Stimulated activated CD4-positive, alpha-beta T cell treated with anti-CD3 and anti-CD28 coated beads, Interleukin-1b, Interleukin-23, amount 100 ng/mL, for 48 hours (primary cell): ENCODE measurements at places on chromosomes 6 and 20.

GRCh38 chr6:155143578-155144106 is 120.2 kb upstream of the CLDN20 start:
- DNase-seq, result no peak

DNA sequence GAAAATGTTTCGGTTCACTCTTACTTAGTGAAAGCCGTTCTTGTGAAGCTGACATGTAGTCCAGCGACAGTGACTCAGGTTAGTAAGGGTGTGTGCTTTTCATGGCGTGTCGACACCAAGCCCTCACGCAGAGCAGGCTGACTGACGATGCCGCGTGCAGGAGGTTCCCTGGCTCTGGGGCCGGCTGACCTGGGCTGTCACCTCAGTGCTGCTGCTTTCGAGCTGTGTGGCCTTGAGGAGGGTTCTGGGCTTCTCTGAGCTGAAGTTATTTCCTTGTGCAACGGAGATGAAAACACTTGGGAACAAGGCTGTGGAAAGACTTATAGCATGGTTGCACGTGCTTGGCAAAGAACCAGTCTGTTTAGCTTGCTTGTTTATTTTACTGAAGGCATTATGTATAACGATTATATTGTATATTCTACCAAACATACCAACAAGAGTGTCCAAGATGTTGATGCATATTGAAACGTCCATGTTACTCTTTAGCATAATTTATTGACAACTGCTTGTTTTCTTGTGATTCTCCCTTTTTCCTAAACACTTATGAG is 59.2 kb downstream of the PHACTR3 start:
- no peak for DNase-seq

DNA sequence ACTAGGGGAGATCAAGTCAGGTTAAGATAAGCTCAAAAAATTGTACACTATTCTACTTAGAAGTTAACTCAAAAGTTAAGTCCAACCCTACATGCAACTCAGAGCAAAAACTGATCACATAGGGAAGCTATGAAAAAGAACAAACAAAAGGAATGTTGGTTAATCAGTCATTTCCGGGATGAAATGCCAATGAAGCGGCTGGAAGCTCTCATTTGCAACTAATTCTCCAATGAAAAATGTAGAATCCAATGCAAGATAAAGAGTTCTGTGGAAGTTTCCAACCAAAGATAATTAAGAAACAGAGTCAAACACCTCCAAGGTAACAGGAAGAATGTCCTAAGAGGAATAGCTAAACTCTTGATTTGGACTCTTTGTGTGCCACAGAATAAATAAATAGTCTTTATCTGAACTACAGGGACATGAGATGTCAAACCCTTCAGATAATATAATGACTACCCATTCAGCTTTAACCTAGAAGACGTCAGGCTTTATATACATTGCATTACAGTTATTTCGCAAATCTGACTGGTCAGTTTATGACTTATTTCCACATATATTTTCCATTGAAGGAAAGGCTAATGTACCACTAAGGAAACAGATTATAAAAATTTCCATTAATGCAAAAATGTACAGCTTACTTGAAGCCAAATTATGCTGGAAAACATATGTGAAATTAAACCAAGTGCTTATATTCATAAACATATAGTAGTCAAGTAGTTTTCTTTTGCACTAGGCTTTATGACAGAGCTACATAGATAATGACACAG is 48.0 kb upstream of the DST start:
- no peak for DNase-seq

DNA sequence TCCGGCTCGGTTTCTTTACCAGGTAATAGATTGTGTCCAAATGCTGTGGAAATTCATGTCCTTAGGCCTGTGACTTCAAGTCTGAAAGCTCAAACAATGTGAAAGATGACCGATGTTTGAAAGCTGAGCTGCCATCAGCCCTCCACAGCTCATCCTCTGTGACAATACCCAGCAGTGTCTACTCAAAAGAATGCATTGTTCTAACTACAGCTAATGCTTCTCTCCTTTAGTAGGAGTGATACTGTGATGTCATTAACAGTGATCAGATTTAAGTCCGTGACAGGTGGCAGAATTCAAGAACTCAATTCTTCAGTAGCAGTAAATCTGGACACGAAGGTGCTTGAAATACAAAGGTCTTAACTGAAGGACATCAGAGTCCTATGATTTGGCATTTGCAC is 97.3 kb downstream of the RCAN2 start:
- no peak for DNase-seq

DNA sequence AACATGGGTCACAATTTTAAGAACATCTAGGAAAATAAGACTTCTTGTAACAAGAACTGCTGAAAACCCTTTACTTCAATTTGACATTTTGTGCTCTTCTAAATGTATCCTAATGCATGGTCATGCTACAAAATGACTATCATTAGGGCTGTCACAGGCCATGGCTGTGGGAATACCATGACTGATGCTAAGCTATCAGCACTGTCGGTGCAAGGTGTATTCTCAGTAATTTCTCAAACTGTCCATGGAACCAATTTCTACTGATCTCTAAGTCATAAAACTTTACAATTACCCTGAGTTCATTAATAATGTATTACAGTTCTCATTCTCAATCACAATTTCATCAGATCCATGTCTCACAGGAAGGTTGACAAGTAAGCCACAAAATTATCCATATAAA is 625.3 kb downstream of the EYS start:
- no peak for DNase-seq

DNA sequence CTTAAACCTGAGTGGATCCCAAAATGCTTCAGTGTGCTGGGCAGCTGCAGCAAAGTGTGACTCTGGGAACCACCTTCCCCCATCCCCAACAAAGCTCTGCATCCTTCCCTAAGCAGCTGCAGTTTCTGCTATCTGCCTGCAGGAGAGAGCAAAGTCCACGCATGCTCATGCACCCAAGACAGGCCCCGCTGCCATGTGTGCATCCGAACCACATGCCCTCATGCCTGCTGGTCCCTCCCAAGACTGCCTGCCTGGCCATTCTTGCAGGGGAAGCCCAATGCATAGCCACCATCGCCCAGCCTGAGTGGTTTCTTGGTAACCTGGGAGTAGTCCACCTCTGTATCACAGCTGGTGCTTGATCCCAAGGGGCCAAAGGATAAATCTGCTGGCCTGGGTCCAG is 94.3 kb upstream of the OLIG3 start:
- DNase-seq, result no peak

- no peak for DNase-seq
Observed at GRCh38 chr6:9766240-9766915, 648.5 kb downstream of the TFAP2A start.

DNA sequence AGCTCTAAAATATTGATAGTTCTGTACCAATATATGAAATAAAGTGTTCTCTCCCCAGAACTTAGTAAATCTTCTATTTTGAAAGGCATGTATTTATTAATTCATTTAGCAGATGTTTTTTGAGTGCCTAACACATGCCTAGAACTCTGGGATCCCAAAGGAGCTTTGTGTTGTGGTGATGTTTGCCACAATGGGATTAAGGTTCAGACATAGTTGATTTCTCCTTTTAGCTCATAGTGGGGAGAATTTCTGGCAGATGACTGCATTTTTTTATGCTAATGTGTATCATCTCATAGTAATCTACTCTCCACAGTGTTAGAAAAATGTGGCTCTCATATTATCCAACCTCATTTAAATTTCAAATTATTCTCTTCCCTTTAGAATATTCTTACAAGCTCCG is 21.7 kb downstream of the MYB start:
- no peak for DNase-seq

DNA sequence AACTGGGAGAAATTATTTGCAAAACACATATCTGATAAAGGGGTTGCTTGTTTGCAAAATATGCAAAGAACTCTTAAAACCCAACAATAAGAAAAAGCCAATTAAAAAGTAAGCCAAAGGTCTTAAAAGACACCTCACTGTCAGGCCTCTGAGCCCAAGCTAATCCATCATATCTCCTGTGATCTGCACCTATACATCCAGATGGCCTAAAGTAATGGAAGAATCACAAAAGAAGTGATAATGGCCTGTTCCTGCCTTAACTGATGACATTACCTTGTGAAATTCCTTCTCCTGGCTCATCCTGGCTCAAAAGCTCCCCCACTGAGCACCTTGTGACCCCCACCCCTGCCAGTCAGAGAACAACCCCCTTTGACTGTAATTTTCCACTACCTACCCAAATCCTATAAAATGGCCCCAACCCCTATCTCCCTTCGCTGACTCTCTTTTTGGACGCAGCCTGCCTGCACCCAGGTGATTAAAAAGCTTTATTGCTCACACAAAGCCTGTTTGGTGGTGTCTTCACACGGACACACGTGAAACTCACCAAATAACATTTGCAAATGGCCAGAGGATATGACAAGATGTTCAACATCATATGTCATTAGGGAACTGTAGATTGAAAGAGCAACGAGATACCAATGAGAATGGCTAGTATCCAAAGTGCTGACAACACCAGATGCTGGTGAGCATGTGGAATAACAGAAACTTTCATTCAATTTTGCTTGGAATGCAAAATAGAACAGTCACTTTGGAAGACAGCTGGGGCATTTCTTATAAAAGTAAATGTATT is 565.0 kb upstream of the ADGRB3 start:
- DNase-seq, result no peak

- DNase-seq, result no peak
Observed at GRCh38 chr6:163999475-164000125, 585.1 kb downstream of the QKI start.

DNA sequence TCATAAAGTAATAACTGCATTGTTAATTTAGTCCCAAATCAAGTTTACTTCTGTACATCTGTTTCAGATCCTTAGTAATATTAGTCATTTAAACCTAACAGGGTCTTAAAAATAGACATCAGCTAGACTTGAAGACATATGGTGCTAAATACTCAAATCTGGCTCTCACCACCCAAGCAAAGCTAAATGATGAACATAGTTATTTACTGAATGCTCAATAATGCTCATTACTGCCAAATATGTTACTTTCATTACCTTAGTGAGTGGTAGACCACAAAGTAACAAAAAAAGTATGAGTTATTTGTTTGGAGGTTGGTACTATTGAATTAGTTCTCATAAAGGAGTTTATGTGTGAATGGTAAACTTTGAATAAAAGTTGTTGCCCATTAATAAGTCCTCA is 502.1 kb downstream of the PKHD1 start:
- DNase-seq, result no peak

DNA sequence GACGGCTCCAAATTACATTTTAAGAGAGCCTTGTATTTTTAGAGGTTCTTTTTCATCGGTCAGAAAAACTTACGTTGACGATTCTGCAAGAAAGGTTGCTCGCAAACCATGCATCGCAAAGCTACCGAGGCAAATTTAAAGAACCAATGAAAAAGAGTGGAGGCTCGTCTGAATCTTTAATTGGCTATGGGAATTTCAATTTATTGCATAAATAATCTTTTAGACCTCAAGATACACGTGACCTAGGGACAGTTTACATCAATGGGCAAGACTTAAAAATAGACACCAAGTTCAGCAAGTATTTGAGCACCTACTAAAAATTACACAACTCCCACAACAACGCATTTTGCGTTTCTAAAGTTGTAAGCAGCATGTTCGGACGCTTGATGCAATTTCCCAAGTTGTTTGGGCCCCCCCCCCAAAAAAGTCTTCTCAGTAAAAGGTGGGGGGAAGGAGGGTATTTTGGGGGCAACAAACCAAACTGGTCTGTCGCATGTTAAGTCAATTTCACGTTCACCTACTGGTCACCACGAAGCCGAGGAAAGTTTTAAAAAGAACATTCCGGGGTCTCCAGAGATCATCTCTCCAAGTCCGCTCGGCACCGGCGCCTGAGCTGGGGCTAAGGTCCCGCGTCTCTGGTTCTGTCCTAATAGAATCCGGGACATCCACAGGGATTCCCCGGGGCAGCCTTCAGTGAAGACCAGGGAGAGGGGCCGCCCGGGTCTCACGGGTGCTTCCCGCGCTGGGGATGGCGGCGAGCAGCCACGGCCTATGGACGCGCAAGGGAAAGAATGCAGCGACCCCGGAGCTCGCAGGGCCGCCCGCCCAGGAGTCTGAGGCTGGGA is 851 bp downstream of the SNX5 start:
- DNase-seq, result peak; percentile 33

GRCh38 chr6:87785229-87785862 is 83.3 kb upstream of the AKIRIN2 start:
- no peak for DNase-seq

GRCh38 chr6:148203281-148203925 is 139.2 kb upstream of the SASH1 start:
- no peak for DNase-seq

GRCh38 chr20:50674138-50674825 is 17.1 kb downstream of the RIPOR3 start:
- DNase-seq, result no peak

GRCh38 chr6:71248306-71248765 is 40.3 kb upstream of the OGFRL1 start:
- DNase-seq, result no peak

DNA sequence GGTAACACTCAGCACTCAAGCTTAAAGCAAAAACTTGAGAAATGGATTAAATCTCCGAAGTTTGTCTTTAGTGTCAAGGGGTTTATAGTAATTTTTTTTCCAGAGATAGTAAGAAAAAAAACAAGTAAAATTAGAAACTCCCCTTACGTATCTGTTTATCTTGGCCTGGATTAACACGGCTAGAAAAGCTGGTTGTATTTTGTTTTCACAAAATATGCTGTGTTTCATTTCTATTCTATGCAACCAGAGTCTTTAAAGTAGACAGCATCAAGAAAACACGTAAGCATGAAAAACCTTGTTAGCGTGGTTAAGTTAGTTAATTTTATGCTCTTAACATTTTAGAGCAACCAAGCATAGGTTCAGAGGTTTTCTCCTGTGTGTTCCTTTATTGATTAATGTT is 21.8 kb upstream of the ERVFRD-1 start:
- no peak for DNase-seq

- no peak for DNase-seq
Observed at GRCh38 chr6:150712505-150713252, 113.0 kb downstream of the PLEKHG1 start.

GRCh38 chr6:119760046-119760445 is 410.5 kb upstream of the MAN1A1 start:
- no peak for DNase-seq

GRCh38 chr6:31103136-31103535 is 9.2 kb downstream of the C6orf15 start:
- no peak for DNase-seq

GRCh38 chr20:45409521-45410272 is 1.6 kb downstream of the DBNDD2 start:
- no peak for DNase-seq

DNA sequence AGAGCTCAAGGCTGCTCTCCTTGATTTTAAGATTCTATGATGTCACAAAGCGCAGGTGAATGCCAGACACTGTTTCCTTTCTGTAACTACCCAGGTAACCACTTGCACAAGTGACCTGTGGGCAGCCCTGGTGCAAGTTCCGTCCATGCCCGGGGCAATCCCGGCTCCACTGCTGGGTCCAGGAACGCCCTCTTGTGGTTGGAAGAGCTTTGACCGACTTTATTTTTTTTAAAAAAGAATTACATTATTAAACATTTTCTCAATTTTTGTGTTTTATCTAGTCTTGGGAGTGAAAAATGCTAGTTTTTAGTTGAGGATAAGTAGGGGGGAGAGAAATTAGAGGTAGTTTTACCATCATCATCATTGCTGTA is 695.2 kb downstream of the QKI start:
- DNase-seq, result no peak
